ENCODE measurements at places on chromosomes 13 and 19. TPM values are rescaled to one million over a fixed set of nuclear protein-coding genes. Genes with fewer than 3 reads are reported as not detected.

DNA sequence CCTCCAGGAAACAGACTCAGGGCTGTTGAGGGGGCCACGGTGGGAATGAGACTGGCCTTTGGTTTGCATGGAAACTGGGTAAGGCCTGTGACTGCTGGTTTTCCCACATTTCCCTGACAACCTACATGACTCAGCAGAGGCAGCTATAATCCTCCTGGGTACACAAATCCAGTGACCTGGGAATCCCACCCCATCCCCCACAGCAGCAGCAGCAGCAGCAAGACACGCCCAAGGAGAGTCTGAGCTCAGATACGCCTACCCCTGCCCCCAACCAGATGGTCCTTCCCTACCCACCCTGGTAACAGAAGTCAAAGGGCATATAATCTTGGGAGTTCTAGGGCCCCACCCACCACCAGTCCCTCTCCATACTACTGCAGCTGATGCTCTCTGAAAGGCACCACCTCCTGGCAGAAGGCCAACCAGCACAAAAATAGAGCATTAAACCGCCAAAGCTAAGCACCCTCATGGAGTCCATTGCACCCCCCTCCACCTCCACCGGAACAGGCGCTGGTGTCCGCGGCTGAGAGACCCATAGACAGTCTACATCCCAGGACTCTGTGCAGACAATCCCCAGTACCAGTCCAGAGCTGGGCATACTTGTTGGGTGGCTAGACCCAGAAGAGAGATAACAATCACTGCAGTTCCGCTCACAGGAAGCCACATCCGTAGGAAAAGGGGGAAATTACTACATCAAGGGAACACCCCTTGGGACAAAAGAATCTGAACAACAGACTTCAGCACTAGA, 237.2 kb upstream of the SPRY2 start:
- DNase-seq, result no peak
- H3K4me1 ChIP-seq, result peaks cover 4% of the 10 kb centered on the region
- no peak overlapping the region for H3K27ac ChIP-seq

DNA sequence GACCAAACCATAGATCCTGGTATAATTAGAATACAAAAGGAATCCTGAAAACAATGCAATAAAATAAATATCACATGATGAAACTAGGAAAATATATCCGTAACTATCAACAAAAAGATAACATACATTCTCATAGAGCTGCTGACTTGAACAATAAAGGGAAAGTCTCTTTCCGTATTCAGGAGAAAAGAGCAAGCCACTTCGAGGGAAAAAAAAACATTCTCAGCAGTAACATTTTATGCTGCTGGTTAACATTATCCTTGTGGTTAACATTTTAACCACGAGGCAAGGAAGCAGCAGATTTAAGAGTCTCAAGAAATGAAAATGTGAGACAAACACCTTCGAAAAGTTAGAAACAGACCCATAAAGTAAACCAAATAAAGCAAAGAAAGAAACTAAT, 25.8 kb downstream of the NALCN start:
- DNase-seq, result peak; percentile 81
- peak overlapping the region; percentile 68 for H3K27ac ChIP-seq
- H3K4me1 ChIP-seq, result peaks cover 10% of the 10 kb centered on the region
- H3K27me3 ChIP-seq, result no peaks in the 10 kb centered on the region

DNA sequence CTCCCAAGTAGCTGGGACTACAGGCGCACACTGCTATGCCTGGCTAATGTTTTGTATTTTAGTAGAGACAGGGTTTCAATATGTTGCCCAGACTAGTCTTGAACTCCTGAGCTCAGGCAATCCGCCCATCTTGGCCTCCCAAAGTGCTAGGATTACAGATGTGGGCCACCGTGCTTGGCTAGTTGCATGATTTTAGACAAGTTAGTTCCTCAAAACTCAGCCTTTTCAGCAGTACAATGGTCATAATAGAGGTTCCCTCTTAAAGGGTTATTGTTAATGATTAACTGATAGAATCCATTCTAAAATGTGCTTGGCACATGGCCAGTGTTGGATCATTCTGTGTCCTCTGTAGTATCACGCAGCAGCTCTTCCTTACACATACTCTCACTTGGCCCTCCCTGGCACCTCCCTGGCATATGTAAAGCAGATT, 19.5 kb upstream of the IFT88 start:
- H3K27ac ChIP-seq, result no peak overlapping the region
- DNase-seq, result no peak
- no peaks in the 10 kb centered on the region for H3K4me1 ChIP-seq
- H3K36me3 ChIP-seq, result no peaks in the 10 kb centered on the region
- no peaks in the 10 kb centered on the region for H3K27me3 ChIP-seq
- H3K4me3 ChIP-seq, result no peak overlapping the region

- H3K27me3 ChIP-seq, result no peaks in the 10 kb centered on the region
- DNase-seq, result no peak
- no peaks in the 10 kb centered on the region for H3K36me3 ChIP-seq
- H3K27ac ChIP-seq, result no peak overlapping the region
These were observed 149.0 kb upstream of the SERP2 start for GRCh38 chr13:44224450-44225149.

DNA sequence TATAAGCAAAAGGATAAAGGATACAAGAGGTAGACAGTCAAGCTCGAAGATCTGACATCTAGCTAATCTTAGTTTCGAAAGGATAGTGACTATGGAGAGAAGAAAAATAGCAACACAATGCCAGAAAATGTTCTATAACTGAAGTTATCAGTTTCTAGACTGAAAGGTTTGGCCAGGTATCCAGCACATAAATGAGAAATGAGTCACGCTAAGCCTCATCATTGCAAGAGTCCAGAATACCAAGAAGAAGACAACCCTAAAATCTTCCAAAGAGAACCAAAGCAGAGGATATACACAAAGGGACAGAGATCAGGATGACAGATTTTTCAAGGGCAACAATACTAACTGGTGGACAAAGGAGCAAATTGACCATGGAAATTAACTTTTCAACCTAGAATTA, 237.0 kb downstream of the POSTN start:
- peaks cover 18% of the 10 kb centered on the region for H3K4me1 ChIP-seq
- no peak for DNase-seq
- H3K4me3 ChIP-seq, result no peak overlapping the region
- no peaks in the 10 kb centered on the region for H3K27me3 ChIP-seq
- H3K27ac ChIP-seq, result no peak overlapping the region

OR4F17 gene
- not detected for polyA plus RNA-seq
